ENCODE measurements at places on chromosomes 1 and 21. TPM values are rescaled to one million over a fixed set of nuclear protein-coding genes. Genes with fewer than 3 reads are reported as not detected.
A peak's percentile ranks its signal among the peaks of the same experiment; 100 is the strongest.

DNA sequence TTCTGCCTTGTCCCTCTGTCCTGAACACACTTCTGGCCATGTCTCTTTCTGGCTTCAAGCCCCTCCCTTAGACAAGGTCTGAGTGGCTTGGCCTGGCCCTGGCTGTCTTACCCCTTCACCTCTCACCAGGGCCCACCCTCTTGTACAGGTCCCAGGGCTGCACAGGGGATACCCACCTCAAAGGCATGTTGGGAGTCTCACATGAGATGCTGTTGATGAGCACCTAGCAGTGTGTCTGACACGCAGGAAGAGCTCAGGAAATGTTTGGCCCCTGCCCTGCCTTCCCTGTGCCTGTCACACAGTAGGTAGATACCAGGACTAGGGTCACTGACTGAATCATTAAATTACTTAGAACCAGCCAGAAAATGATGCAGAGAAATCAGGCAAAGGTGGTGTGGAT, 16.6 kb downstream of the ZNF362 start:
- DNase-seq = no peak

- DNase-seq = no peak
Measured at GRCh38 chr1:6220236-6220635, 14.3 kb downstream of the RNF207 start.

GRCh38 chr1:182169203-182169602, 107.7 kb upstream of the ZNF648 start:
- no peak for DNase-seq

DNA sequence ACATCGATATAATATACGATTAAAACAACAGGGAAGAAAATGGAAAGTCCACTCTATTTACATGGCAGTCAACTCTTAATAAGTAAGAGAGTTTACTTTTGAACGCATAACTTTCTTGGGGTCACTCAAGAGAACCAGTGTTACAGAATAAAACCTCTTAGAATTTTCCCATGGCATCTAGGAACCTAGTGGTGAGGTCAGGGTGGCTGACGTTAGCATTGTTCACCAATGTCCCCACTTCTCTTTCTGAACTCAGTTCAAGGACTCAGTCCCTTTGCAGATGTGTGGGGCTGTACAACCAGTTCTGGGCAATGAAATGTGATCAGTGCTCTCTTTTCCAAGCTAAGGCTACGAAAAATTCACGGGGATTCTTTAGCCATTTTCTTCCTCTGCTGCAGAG, 2.6 kb upstream of the RNF2 start:
- no peak for DNase-seq

DNA sequence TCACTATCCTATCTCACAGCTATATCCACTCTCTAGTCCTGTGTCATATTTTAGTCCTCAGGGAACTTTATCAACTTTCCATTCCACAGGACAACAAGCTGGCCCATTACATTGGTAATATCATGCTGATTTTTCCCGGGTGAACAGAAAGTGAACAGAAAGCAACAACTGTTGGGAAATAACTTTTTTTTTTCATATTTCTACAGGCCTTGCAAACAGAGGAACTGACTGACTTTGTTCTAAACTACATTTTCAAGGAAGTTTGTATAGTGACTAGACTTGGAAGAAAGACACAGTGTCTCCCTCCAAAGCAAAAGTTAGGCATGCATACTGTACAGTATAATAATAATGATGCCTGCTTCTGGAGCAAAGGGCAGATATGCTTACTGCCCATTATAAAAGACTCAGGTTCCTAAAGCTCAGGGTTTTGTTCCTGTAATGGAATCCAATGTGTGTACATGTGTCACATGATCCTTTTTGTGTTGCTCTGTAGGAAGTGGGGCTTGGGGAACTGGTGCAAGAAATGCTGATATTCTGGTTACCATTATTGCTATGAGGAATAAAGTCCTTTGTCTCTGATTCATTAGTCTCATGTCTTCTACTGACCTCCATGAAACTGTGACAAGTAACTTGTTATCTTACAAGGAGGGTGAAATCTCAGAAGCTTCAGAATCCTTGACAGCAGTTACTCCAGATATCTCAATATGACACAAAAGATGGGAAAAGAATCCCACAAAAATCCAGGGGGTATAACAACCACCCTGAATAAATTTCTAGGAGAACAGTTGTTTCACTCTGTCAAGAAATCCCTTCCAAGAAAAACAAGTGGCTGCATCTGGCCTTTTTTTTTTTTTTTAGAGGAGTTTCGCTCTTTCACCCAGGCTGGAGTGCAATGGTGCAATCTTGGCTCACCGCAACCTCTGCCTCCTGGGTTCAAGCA, 17.7 kb upstream of the NTPCR start:
- DNase-seq = no peak

DNA sequence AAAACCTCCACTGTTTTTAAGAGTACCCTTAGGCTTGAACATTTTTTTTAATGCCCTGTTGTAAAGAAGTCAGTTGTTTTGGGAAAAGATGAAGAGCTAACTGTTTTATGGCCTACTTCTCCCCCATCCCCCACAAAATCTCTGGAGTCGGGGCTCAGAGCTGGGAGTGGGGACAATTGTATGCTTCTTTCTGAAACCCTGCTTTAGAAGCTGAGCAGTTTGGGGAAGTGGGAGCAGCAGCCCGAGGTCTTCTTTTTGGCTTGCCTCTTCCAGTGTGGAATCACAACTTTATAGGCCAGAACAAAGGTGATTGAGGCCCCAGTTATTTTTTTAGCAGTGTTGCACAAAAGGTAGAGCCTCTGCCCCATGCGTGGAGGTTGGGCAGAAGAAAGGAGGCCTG, 25.2 kb downstream of the PPP2R5A start:
- DNase-seq = no peak

DNA sequence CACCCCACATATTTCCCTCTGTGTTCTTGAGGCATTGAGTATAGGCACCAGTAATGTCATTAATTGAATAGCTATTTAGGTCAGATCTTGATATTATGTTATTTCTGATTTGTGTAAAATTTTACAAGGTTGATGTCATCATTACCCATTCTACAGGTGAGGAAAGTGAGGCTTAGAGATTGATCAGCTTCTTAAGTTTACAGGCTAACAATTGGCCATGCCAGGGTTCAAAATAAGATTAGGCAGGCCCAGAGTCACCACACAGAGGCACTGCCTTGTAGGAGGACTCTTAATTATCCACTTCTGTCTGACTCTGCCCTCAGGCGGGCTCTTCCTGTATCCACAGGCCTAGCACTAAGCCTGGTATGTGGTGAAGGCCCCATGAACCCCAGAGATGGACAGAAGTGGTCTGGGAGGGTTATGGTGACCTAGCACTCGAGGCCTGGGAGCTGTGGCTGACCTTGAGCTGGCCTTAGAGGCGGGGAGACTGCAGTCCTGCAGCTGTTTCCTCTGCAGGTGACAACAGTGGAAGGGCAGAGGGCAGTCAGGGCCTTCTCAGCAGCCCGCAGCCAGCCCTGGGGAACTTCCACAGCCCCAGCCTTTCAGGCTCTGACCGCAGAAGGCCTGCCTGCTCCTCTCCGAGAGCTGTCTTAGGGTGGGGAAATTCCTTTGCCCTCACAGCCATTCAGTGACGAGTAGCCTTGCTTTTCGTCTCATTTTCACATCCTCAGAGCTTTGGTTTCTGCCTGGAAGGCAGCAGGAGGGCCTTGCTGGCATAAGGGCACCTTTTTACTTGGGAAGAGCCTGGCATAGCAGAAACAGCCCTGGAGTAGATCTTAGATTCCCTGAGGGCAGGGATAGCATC, 12.2 kb downstream of the ZDHHC18 start:
- DNase-seq = no peak

- no peak for DNase-seq
Measured at GRCh38 chr21:32921632-32922230, 104.0 kb upstream of the OLIG2 start.

GRCh38 chr1:16012590-16013219, 5.1 kb downstream of the HSPB7 start:
- DNase-seq = peak; percentile 73

DNA sequence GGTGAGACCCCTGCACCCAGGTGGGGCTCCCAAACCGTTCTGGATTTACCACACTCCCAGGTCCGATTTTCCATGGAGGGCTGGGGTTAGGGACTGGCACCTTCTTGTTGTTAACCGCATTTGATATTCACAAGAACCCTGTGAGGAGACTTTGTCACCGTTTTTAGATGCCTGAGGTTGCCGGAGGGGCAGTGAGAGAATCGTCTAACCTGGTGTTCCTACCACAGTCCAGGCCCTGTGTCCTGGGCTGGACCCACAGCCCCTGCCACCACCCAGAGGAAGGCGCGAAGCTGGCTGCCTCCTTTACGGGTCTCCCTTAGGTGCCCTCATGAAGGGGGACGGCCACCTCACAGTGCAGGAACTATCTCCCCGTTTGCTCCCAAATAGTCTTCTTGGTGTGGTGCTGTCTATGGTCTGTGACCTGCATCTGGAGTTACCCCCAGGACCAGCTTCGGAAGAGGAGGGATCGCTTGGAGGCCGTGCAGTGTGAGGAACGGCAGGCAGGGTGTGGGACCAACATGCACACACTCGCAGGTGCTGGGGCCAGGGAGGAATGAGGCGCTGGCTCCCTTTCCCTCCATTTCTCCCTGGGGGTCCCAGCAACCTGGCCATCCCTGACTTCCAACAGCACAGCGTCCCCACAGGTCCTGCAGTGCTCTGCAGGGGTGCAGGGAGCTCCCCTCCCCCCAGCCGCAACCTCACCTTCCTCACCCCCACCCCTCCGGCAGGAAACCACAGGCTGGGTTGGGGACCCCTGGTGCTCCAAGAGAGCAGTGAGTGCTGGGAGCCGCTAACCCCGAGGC, 7.0 kb downstream of the SIM2 start:
- no peak for DNase-seq

- DNase-seq = no peak
Measured at GRCh38 chr1:180029524-180030135, 75.0 kb downstream of the CEP350 start.

- no peak for DNase-seq
Measured at GRCh38 chr21:41874611-41875010, 4.5 kb downstream of the PRDM15 start.

DNA sequence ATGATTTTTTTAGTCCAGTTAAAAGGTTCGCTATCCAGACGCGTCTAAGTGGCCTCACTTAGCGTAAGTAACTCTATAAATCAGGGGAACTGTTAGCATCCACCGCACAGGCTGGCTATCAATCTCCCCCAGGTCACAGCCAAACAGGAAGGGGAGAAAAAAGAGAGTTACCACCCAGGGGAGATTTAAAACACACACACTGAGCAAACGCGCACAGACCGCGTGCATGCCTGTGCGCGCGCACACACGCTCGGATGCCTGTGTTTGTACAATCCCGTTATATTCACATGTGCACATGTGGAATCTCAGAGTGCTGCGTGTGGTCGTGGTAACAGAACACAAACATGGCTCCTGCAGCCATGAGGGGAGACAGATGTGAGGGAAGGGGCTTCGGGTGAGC, 125.4 kb downstream of the CASZ1 start:
- no peak for DNase-seq

DNA sequence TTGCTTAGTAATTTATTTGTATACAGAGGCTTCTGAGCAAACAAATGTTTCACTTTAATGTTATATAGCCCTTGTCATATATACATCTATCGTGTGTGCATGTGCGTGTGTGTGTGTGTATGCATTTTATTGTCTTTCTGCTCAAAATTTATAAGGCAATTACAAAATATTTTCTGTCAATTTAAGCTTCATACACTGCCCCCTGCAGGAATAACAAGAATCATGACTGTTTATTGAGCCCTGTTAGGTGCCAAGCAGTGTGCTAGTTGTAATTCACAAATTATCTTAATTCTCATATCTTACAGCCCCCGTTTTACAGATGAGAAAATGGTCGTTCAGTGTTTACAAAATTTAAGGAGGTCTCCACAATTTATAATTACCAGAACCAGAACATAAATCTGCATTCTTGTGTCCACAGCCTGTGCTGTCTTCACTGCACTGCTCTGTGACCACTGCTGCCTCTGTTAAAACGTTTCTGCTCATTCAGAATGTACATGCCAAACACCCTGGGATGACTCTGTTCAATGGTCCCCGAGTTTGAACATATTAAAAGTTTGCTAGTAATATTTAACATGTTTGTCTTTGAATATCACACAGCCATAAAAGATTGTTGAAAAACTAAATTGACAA, 181.3 kb downstream of the ATP6V1G3 start:
- DNase-seq = no peak

DNA sequence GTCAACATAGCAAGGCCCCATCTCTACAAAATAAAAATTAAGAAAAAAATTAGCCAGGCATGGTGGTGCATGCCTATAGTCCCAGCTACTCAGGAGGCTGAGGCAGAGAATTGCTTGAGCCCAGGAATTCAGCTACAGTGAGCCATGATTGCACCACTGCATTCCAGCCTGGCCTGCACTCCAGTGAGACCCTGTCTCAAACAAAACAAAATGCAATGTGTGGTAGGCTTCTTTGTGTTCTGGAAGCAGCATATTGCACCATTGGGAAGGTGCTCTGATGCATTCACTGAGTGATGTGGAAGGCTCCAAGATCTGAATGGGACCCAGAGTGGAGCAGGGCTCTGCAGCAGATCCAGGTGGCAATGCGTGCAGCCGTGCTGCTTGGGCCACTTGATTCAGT, 99.6 kb upstream of the COG2 start:
- no peak for DNase-seq

DNA sequence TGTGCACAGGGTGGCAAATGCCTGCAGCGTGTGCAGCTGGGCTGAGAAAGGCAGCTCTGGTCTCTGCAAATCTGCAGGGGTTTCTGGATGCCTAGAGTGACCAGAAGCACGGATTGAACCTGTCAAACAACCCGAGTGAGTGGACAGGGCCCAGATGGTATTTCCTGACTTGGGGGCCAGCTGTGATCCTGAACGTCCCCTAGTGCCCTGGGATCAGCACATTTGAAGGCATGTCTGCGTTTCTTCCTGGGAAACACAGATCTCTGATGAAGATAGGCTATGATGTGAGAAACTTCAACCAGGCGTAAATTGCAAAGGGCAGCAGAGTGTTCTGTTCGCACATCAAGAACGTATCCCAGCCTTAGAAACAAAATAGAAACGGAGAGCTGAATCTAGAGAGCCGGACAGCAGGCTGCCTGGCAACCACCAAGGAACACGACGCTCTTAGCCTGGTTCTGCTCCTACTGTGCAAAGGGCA, 163.1 kb downstream of the KCNJ6 start:
- DNase-seq = no peak

GRCh38 chr1:171084870-171085269, 5.8 kb upstream of the FMO3 start:
- no peak for DNase-seq

The AADACL4 gene
- not detected for total RNA-seq

The MRAP gene
- not detected for total RNA-seq

The TMEM269 gene
- not detected for total RNA-seq

The ZC3H11A gene
- total RNA-seq = 44.4 TPM

The NMNAT2 gene
- total RNA-seq = 0.53 TPM

The S100A10 gene
- 25.8 TPM for total RNA-seq

The FMOD gene
- 92.3 TPM for total RNA-seq

All from ascending aorta (tissue), 2 donors.